Upper lobe of right lung (tissue), 1 donor: ENCODE measurements at places on chromosomes 6 and 20. TPM values are rescaled to one million over a fixed set of nuclear protein-coding genes. Genes with fewer than 3 reads are reported as not detected.

GRCh38 chr6:63447134-63447533 is 125.1 kb upstream of the LOC128125822 start:
- H3K4me3 ChIP-seq: no peak overlapping the region
- no peaks in the 10 kb centered on the region for H3K36me3 ChIP-seq
- no peaks in the 10 kb centered on the region for H3K27me3 ChIP-seq
- H3K4me1 ChIP-seq: no peaks in the 10 kb centered on the region
- no peak overlapping the region for H3K27ac ChIP-seq
- no peak for DNase-seq

GRCh38 chr6:37936906-37937305 is 117.4 kb downstream of the ZFAND3 start:
- H3K4me1 ChIP-seq: peaks cover 8% of the 10 kb centered on the region
- H3K4me3 ChIP-seq: no peak overlapping the region
- no peaks in the 10 kb centered on the region for H3K36me3 ChIP-seq

DNA sequence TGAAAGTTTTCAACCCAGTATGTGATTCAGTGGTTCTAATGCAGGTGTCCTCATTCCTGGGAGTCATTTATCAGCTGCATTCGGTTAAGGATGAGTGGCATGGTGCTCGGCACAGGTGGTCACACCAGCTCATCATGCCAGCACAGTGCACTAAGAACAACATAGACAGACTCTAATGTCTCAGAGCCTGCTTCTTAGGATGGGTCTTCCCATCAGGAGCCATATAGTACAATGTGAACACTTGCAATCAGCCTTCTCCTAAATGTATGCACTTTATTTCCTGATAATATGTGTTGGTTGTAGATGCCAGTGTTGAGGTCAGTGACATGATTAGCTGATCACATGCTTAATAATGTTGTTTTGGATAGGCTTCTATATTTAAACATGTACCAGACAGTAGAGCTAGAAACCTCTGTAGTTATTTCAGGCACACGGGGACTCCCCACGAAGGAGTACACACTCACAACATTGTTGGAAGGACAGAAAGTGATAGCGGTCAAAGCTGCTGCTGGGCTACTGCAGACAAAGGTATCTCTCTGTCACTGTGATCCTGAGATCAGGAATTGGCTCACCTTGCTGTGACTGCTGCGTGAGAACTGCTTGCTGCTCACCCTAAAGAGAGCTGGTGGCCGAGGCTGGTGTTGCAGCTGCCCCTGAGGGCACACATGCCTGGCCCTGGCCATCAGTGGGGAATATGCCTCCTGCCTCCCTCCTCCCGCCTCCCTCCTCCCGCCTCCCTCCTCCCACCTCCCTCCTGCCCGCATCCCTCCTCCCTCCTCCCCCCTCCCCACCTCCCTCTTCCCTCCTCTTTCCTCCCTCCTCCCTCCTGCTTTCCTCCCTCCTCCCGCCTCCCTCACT is 195.4 kb downstream of the SMOC2 start:
- H3K36me3 ChIP-seq: no peaks in the 10 kb centered on the region
- peaks cover 9% of the 10 kb centered on the region for H3K27me3 ChIP-seq
- DNase-seq: no peak
- H3K27ac ChIP-seq: no peak overlapping the region
- H3K4me1 ChIP-seq: peaks cover 4% of the 10 kb centered on the region
- H3K4me3 ChIP-seq: no peak overlapping the region

DNA sequence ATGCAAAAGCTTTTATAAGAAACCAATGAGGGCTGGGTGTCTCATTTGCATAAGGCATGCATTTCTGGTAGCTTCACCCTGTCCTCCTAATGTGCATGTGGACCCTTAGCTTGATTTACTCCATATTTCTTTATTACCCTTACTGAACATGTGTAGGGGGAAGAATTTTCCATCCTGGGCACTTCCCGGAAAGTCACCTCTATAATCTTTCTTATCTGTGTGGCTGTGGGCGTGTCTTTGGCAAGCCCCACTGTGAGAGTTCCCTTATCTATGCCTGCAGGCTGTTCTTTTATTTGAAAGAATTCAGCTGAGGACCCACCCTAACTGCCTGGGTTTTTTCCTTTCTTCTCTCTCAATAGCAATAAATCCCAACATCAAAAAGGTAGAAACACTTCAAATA is 627.8 kb downstream of the DOK5 start:
- H3K4me1 ChIP-seq: no peaks in the 10 kb centered on the region
- no peaks in the 10 kb centered on the region for H3K27me3 ChIP-seq
- H3K27ac ChIP-seq: no peak overlapping the region
- H3K4me3 ChIP-seq: no peak overlapping the region
- DNase-seq: no peak

DNA sequence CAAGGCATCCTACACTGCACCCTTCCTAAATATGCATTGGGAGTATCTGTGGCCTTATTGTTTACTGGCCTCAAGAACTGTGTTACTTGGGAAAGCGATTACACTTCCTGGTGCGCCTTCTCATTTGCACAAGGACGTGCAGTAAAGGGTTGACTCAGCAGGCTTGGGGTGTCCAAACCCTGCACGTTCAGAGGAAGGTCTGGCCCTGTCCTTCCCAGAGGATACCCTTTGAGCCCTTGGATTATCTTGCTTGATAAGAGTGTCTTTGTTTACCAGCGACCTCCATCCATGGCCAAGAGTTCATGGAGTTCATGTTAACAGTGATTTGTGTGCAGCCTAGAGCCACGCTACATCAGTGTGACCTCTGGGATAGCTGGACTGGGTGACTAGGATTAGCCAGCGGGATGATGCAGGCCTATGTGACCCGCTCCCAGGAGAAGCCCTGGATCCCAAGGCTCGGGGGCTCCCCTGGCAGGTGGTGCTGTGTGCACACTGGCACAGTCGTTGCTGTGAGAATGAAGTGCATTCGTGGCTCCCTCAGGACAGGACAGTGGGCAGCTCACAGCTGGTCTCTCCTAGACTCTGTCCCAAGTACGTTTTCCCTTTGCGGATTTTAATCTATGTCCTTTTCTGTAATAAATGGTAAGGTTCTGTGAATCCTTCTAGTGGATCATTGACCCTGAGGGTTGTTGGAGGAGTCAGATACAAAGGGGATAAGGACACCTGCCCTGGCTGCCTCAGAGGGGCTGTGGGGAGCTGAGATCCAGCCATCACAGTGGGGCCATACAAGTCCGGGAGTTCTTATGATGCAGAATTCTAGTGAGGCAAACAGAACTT is 73.5 kb downstream of the TTLL2 start:
- peak; percentile 26 for DNase-seq
- no peaks in the 10 kb centered on the region for H3K27me3 ChIP-seq
- H3K36me3 ChIP-seq: no peaks in the 10 kb centered on the region
- no peak overlapping the region for H3K27ac ChIP-seq

MRAP2 gene
- 0.72 TPM for total RNA-seq

DNA sequence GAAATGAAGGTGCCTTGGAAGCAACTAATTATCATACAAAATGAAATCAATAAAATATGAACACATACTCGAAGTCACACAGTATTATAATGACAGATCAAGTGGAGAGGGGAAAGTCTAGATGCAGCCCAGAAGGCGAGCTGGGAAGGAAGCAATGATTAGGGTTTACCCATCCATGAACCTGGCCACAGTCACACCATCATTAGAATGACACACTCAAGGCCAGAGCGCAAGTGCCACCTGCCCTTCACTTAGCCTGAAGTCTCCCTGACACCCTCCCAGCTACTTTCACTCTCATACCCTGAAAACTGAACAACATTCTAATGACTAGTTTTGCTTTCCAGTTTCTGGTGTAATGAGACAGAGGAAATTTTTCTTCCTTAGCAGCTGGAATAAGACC is 302.8 kb upstream of the JARID2 start:
- H3K36me3 ChIP-seq: no peaks in the 10 kb centered on the region
- no peak overlapping the region for H3K4me3 ChIP-seq
- no peaks in the 10 kb centered on the region for H3K27me3 ChIP-seq
- H3K4me1 ChIP-seq: no peaks in the 10 kb centered on the region
